ENCODE measurements at places on chromosomes 1 and 21.
A peak's percentile ranks its signal among the peaks of the same experiment; 100 is the strongest.

- DNase-seq, result no peak
Observed at GRCh38 chr1:13825033-13825432, 125.0 kb downstream of the PRDM2 start.

GRCh38 chr1:42981871-42982270, 23.2 kb upstream of the SLC2A1 start:
- no peak for DNase-seq

DNA sequence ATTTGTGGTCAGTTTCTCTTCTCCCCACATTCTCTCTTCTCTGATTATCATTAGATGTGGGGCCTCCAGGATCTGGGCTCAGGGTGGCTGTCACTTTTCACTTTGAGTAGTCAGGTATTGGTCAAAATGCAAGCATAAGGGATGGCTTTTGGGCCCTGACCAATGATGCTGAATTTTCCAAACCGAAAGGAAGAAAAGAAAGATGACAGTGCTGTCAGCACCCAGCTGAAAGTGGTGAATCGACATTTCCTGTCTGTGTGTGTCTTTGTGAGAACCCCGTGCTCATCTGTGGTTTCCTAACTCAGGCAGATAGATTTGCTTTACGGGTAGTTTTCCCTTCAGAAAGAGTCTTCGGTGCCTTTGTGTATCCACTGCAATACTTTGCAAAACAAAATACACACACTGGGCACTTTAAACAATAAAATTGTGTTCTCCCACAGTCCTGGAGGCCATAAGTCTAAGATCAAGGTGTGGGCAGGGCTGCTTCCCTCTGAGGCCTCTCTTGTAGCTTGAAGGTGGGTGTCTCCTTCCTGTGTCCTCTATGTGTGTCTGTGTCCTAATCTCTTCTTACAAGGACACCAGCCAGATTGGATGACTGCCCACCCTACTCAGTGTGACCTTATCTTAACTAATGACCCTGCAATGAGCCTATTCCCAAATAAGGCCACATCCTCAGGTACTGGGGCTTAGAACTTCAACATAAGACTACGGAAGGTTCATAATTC, 274.8 kb upstream of the AJAP1 start:
- DNase-seq, result no peak

DNA sequence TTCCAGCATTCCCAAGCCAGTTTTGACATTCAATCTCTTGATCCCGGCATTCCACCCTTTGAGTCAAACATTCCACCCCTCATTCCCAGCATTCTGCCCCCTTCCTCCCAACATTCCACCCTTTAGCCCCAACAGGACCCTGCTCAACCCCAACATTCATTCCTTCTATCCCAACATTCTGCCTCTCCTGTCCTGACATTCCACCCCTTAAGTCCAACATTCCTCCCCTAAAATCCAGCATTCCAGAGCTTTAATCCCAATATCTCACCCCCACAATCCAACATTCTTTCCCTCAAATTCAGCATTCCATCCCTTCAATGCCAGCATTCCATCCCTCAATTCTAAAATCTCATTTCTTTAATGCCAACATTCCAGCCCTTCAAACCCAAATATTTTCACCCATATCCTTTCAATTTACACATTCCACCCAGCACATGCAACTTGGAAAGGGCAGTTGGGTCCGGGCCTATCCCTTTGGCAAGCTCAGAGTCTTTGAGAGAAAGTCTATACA, 22.9 kb downstream of the DDX20 start:
- DNase-seq, result no peak

GRCh38 chr1:173499729-173500128, 22.6 kb downstream of the PRDX6 start:
- DNase-seq, result no peak

GRCh38 chr1:209643285-209644020, 8.8 kb downstream of the LAMB3 start:
- peak; percentile 61 for DNase-seq

DNA sequence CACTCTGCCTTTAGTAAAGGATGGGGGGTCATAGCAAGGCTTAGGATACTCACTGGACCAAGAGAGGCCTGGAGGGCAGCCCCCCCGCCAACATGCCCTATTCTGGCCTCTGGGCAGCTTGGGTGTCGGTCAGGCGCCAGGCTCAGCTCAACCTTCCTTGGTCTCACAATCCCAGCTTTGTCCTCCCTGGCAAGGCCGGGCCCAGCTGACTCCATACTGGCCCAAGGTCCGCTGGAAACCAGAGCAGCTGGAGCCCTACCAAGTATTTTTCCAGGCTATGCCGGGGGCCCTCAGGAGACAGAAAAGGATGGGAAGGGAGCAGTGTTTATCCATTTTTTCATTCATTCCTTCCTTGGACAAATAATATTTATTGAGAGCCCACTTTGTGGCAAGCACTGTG, 6.2 kb downstream of the FBXO2 start:
- no peak for DNase-seq

DNA sequence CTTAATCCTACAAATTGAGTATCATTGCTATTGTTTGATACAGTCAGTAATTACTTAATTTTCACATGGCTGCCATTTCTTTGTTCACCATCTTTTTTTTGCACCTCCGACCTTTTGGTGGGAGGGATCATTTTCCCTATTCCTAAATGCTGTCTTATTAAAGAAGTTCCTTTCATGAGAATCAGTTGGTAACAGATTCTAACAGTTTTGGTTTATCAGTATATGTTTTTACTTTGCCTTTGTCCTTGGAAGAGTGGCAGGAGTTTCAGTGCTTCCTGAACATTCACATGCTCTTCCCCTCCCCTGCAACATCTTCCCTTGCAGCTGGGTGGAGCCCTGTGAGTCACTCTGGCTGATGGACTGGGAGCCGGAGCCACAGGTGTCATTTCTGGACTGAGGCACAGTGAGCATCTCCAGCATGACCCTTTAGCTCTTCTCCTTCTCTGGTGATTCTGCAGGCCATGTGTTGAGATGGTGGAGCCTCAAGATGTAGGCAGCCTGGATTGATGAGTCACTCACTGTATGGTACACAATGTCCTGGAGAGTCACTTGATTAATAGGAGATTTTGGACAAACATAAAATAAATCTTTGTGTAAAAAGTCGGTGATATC, 217.7 kb downstream of the URB2 start:
- DNase-seq, result peak; percentile 76

DNA sequence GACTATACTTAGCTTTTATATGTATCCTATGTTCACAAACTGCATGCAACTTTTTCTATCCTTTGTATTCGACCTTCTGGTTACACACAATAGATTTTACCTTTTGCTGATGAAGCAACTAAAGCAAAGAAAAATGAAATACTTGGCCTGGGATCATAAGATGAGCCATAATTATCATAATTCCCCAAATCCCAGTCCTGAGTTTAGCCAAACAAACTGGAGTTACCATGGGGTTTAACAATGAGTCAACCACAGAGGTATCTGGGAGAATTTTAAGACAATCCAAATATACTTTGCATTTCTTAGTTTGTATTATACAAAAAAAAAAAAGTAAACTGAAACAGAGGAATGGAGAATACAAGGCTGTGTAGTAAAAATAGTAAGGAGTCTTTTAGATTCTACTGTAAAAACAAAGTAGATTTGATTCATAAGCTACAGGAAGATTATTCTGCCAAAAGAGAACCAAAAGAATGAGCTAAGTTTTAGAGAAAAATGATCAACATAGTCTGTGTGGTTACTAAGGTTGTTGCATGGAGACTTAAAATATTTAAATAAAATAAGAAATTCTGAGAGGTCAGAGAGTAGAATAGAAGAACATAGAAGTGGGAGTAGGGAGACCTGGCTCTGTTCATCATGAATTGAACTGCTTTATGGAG, 60.4 kb upstream of the GORAB start:
- DNase-seq, result no peak

DNA sequence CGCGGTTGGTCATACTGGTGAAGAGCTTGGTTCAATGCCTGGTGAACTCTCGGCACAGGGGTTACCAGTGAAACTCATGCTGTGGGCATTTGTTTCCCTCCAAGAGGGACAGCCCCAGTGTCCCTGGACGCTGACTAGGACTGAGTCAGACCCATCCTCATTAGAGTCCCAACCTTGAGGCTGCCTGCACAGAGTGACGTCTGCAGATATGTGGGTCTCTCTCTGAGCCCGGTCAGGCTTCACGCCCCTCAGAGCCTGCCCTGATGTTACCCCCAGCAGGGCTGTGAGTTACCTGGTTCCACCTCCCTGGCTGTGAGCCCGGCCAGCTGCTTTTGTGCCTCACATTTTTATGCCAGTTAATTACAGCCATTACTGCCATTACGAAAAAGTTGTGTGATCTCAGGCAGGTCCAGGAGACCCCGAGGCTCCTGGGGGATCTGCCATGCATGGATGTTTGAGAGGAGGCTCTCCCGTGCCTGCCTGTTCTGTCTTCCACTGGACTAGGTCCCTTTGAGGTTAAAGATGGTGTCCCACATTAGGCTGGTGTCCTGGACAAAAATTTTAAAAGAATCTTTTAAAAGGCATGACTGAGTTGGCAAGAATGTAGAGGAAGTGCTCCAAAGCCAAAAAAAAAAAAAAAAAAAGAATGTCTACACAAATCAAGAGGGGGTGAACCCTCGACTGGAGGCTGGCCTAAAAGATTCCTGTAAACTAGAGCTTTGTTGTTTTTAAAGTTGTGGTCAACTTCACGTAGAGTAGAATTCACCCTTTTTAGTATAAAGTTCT, 36.6 kb upstream of the PADI1 start:
- DNase-seq, result no peak

DNA sequence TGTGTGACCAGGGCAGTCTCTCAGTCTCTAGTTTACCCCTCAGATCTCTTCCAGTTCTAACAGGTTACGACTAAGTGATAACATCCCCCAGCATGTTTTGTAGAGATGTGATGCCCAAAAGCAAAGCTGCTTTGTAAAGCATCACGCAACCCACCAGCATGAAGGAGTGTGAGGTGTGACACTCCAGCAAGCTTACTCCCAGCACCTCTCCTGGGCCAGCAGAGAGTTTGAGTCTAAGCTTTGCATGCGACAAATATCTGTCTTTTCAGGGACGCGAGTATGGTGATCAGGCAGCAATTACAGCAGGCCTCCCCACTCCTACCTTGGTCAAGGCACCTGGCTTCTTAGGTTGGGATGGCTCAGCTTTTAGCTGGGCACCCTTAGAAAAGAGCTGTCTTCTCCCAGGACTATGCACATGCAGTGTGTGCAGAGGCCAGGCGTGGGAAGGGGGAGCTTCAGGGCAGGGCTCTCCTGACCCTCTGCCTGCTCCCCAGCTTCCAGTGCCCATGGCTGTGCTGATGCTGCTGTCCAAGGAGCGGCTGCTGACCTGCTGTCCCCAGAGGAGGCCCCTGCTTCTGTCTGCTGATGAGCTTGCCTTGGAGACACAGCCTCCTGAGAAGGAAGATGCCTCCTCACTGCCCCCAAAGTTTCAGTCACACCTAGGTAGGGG, 48.2 kb downstream of the ELK4 start:
- no peak for DNase-seq

- DNase-seq, result peak; percentile 27
Observed at GRCh38 chr1:200409203-200409760, 554 bp downstream of the ZNF281 start.

DNA sequence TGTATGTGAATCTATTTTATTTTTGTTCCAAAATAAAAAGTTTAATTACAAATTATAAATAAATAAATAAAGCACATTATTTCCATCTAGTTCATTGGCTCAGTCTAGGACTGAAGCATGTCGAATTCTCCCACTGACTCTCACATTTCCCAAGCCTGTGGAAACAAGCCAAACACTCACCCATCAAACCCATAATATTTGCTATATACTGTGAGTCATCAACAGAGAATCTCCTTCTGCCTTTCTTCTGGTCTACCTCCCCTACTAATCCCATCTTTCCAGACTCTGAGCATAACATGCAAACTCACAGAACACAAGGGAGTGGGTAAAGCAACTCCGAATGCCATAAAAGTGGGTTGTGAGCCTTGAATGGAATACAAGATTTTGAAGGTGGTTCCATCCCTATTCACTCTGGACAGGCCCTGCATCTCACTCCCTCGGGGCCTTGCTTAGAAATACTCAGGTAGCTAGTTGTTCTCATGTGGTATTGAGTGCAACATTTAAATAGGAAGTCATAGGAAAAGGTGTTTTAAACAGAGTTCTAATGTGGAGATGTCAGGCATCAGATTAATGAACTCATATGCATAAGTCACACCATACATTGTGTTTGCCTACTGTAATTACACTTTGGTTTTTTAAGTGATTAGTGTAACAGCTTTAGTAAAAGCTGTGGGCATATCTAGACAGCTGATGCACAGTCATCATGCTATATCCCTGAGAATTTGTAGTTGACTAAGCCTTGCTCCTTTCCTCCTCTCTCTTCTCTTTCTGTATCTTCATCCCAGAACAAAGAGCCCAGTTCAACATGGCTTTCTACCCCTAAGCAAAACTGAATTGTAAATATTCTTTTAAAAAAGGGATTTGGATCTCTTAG, 47.0 kb downstream of the F5 start:
- DNase-seq, result no peak

DNA sequence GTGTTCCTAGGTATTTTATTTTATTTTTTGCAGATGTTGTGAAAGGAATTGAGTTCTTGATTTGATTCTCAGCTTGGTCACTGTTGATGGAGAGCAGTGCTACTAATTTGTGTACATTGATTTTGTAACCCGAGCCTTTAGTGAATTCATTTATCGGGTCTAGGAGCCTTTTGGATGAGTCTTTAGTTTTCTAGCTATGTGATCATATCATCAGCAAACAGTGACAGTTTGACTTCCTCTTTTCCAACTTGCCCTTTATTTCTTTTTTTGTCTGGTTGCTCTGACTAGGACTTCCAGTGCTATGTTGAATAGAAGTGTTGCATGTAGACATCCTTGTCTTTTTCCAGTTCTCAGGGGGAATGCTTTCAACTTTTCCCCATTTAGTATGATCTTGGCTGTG, 138.9 kb downstream of the LHX8 start:
- no peak for DNase-seq

DNA sequence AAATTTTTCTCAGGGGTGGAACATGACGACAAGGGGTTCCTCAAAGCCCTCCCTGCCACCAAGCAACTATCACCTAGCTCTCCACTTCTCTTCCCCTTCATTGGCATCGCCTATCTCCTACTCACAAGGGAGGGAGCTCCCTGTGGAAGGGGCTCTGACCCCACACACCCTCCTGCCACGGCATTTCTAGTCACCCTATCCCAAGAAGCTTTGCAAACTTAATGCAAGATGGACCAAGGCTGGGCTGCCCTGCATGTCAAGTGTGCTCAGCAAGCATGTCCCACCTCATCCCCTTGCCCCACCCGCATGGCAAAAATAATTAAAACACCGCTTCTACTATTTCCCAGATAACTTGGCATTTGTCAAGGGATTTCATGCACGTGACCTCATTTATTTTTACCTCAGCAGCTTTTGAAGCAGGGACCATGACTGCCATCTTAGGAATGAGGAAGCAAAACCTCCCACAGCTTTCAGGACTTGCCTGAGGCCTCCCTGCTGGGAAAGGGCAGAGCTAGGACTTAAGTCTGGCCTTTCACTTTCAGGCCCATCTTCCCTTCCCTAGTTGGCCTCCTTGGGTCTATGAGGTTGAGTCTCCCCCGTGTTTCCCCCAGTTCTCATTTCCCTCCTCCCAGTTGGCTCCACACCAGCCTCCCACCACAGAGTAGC, 161.3 kb downstream of the TSEN15 start:
- DNase-seq, result peak; percentile 43
